ENCODE measurements at places on chromosomes 1 and 21.
A peak's percentile ranks its signal among the peaks of the same experiment; 100 is the strongest.

DNA sequence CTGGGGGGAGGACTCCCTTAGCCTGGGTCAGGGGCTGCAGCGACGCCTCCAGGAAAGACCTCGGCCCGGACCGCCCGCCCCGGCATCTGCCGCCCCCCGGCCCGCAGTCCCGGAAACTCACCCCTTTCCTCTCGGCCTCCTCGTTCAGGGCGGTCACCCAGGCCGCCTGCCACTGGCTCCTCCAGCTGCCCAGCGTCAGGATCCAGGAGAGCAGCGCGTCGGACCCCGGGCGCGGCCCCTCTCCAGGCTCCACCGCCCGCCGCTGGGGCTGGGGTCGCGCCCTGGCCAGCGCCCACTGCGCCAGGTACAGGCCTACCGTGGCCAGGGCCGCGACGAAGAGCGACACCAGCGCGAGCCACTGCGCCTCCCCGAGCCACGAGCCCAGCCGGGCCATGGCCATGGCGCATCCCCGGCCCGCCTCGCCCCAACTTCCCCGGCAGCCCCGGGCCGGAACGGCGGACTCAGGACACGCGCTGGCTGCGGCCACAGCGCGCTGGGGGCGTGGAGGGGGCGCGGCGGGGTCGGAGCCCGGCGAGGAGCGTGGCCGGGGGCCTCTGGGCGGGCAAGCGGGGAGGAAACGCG lies 478 bp downstream of the C2CD2 start:
- no peak for DNase-seq

DNA sequence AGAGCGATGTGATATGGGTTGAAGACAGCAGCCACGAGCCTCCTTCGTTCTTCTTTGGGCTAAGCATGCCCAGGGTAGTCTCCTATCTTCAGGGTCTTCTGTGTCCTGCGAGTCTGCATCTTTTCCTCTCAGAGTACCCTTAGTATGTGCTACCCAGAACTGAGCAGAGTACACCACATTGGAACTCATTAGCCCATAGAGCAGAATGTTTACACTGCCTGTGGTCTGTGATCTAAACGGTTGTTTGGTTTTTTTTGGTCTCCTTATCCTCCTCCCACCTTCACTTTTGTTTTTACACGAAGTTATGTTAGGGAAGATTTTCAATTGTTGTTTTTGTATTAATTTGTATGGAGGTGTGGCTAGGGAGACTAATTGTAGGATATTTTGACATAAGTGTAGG lies 126.4 kb downstream of the NEK7 start:
- DNase-seq, result no peak

- DNase-seq, result no peak
Measured at GRCh38 chr1:161080441-161081405, 8.6 kb downstream of the NECTIN4 start.

DNA sequence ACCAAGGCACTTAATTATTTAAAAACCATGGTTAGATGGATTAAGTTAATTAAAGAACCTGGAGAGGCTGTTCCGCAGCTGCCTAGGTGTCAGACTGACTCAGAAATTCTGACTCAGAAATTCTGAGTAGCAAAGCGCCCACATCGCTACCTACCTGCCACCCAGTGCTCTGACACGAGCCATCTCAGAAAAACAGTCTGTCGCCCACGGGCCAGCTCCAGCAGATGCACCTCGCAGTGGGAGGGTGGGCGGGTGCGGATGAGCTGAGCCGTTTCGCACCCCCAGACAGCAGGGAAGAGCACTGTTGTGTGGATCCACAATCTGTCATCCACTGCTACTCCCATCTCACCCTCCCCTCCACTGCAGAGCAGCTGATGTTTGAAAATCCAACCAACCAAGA lies 13.5 kb downstream of the KCNK1 start:
- no peak for DNase-seq

- no peak for DNase-seq
Measured at GRCh38 chr1:27152829-27153548, 1.9 kb downstream of the SLC9A1 start.

DNA sequence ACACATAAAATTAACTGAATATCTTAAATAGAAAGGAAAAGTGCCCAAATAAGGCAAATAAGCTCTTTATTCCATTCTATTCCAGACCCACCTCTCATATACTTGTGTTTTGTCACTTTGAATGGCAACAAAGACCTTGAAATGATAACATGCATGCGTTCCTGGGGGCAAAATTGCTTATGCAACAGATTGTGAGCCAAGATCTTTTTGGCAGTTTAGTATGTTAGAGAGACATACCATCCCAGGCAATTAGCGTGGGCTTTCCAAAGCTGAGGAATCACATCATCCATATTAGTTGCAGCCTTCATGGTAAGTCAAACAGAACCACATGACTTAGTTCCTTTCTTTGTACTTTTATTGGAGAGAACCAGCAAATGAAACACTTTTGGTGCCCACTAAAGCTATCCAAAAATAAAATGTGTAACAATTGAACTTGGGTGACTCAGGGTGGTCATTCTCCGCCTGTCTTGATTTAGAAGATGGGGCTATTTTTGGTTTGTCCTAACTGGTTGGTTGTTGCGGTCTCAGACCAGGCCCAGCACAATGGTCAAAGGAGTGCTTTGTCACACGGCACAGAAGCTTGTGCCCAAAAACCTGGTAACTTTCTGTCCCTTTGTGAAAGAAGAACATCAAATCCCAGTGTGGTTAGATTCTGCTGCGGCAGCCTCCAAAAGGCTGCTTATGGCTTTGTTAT lies 68.7 kb upstream of the ATF3 start:
- DNase-seq, result no peak

DNA sequence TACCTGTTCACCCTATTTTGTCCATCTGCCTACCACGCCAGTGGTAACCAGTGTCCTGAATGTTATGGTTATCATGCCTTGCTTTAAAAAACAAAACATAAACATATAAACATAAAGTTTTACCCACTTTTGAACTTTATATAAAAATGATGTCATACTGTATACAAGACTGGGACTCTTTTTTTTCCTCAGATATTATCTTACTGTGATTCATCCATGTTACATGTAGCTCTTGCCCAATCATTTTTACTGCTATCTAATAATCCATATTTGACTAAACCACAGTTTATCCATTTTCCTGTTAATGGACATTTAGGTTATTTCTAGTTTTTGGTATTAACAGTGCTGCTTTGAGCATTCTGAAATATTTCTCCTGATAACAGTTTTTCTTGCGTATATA lies 78.8 kb downstream of the GPR161 start:
- no peak for DNase-seq

DNA sequence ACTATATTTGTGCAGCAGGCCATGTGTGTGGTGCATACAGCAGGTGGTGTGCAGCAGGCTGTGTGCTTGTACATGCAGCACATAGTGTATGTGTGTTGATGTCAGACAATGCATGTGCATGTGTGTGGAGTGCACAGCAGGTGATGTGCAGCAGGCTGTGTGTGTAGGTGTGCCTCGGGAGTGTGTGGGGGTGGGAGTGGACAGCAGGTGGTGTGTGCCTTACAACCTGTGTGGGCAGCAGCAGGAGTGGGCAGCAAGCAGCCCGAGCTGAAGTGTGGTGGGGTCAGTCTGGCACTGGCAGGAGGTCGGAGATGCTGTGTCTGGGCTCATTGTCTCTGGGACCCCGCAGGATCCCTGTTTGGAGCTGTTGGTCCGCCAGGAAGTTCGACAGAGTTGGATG lies 29.6 kb downstream of the PTPRF start:
- DNase-seq, result no peak

DNA sequence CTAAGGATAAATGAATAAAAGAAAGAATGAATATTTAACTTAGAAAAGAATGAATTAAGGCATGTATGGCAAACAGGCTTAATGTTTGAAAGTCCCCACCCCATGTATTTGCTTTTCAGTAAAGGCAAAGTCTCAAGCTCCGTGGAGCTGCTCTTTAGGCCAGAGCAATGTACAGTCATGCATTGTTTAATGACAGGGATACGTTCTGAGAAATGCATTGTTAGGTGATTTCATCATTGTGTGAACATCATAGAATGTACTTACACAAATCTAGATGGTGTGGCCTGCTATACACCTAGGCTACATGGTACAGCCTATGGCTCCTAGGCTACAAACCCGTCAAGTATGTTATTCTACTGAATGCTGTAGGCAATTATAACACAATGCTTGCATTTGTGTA lies 51.6 kb upstream of the SPATA6 start:
- DNase-seq, result no peak

- no peak for DNase-seq
Measured at GRCh38 chr1:1925437-1926345, 6.6 kb upstream of the TMEM52 start.

DNA sequence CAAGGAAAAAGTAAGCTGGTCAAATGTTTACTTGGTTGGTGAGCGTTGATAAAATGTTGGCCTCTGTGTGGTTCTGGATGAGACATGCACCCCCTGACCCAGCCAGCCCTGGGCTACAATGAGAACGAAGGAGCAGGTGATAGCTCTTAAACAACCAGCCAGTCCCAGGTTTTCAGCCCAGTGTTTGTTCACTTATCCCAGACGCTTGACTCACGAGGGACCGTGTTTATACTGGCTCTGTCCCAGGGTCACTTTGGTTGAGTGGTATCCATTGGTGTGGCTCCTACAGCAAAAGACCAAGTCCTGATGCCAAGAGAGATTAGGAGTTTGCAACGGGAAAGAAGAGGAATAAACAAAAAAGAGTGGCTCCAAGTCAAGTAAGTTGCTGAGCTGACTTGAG lies 86.9 kb downstream of the KCNJ15 start:
- DNase-seq, result peak; percentile 84

GRCh38 chr1:74953622-74954021 lies 180.6 kb upstream of the LHX8 start:
- DNase-seq, result no peak

DNA sequence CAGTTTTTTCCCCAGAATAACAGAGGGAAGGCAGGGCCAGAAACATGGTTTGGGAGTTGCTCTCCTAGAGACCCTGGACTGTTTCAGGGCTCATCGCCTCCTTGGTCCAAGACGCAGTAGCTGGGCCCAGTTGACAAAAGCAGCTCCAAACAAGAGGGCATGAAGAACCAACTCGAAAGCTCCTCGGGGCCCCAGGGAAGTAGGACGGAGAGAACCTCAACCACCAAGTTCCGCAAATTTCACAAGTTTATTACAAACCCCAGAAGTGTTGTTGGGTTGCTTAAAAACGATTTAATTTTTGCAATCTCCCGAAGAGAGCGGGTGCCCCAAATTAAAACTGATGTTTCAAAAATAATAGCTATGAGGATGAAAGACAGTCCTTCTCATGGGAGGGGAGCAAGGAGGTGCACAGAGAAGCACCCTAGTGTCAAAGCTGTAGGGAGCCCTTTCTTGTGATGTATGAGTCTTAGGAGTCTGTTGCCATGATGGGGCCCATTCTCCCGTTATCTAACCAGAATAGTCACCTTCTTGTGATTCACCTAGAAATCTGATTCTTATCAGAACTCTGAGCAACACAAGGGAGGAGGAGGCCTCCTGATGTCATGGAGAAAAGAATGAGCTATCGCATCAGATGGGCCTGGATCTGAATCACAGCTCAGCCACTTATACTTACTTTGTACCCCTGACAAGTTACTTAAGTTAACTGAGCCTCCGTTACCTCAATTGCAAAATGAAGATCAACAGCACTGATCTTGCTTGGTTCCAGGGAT lies 165.7 kb upstream of the IRF2BP2 start:
- DNase-seq, result no peak

DNA sequence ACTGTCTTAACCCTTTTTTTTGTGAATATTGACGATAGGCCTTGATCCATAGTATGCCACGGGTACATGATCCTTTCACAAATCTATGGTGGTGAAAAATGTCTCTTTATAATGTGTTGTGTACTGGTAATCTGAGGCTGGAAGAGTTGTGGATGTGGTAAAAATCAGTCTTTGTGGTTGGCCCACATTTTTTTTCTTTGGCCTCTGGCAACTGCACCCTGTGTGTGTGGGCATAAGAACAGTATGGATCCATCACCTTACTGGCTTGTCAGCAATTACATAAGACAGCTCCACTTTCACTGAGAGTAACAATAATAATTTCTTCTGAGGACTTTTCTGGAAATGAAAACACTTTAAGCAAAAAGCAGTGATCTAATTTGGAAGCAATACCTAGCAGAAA lies 101.6 kb downstream of the GABPA start:
- DNase-seq, result no peak

DNA sequence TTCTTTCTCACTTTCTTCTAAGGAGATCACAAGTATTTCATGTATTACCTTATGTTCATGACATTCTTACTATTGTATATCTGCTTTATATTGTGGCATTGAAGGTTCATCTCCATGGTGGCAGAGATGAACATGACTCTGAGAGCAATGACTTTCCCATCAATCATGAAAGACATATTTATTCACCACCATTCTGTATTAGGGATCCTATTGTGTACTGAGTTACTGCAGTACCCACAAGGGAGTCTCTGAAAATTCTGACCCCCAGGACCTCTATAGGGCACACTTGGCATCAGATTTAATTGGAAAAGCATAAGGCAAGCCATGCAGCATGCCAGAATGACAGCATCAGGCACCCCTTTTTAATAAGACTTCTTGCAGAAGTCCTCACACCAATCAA lies 21.9 kb upstream of the C21orf91 start:
- DNase-seq, result no peak

- peak; percentile 87 for DNase-seq
Measured at GRCh38 chr1:42937141-42937696, 21.4 kb downstream of the SLC2A1 start.

GRCh38 chr1:214445831-214446614 lies 105.4 kb downstream of the PTPN14 start:
- no peak for DNase-seq

DNA sequence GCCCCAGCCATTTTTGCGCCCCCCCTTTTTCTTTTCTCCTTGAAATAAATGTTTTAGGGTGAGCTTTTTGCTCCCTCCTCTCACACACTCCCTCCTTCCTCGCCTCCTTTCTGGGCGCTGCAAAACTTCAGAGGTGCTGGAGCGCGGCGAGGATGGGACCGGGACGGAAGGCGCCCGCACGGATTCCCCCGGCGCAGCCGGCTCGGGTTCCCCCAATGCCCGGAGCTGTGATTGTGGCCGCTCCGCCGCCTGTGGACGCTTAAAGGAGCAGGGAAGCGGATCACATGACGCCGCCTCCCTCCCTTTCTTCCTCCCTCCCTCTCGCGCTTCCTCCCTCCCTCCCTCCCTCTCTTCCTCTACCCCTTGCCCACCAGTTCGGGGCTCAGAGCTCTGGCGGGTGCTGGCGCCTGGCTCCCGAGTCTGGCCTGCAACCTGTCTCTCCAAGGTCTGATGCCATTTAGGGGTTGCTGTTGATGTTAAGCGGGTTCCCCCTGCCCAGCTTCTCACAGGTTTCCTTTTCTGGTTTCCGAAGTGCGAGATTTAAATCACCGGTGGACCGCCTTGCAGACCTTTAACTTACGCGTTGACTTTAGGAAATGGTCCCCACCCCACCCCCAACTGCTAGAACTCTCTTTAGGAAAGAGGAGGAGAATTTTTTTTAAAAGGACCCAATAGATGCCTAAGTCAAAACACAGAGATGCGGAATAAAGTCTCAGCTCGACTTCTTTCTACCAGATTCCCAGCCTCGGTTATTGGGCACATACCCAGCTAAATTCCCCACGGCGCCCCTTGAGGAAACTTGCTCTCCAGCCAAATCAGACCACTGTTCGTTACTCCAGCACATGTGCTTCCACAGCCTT lies at the start of gene WLS:
Gene WLS (minus strand): TSS at position 235 of the 860 bp plus-strand sequence. CDS start 224 bp downstream, at position 11.
- peak; percentile 47 for DNase-seq

Data from A549 (cell line).